ENCODE measurements at places on chromosomes 12 and 14. TPM values are rescaled to one million over a fixed set of nuclear protein-coding genes. Genes with fewer than 3 reads are reported as not detected.
A peak's percentile ranks its signal among the peaks of the same experiment; 100 is the strongest.

- DNase-seq, result no peak
Measured at GRCh38 chr12:68080577-68080976, 79.0 kb downstream of the IFNG start.

GRCh38 chr14:70008284-70009262 is 129.4 kb downstream of the SMOC1 start:
- DNase-seq, result no peak

DNA sequence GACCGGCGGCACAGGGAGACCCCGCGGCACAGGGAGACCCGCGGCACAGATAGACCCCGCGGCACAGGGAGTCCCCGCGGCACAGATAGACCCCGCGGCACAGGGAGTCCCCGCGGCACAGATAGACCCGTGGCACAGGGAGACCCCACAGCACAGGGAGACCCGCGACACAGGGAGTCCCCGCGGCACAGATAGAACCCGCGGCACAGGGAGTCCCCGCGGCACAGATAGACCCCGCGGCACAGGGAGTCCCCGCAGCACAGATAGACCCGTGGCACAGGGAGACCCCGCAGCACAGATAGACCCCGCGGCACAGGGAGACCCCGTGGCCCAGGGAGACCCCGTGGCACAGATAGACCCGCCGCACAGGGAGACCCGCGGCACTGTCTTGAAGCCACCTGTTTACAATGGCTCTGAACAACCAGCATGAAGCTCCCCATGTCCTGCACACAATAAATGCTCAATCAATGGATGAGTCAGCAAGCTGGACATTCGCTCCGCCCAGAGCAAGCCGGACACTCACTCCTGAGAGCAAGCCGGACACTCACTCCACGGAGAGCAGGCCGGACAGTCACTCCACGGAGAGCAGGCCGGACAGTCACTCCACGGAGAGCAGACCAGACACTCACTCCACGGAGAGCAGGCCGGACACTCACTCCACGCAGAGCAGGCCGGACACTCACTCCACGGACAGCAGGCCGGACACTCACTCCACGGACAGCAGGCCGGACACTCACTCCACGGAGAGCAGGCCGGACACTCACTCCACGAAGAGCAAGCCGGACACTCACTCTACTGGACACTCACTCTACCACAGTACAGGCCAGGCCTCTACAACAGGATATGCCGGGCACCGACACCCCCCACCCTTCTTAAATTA is 121.9 kb downstream of the RFLNA start:
- DNase-seq, result no peak

- DNase-seq, result no peak
Measured at GRCh38 chr12:82955043-82955442, 268.3 kb downstream of the TMTC2 start.

DNA sequence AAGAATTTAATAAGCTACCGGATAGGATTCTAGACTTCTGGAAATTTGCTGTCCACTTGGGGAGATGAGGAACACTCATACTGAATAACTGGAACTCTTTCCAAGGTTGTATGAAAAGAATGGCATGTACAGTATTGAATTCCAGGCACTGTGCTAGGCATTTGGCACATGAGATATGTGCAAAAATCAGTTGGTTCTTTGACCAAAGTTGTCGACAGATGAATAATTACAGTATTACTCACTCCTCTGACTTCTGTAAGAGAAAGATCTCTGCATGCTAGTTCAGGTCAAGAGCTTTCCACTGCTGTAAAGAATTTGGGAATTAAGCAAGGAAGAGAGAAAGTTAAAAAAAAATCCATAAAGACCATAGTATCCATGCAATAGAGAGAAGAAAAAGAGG is 764.7 kb downstream of the BCL11B start:
- DNase-seq, result no peak

DNA sequence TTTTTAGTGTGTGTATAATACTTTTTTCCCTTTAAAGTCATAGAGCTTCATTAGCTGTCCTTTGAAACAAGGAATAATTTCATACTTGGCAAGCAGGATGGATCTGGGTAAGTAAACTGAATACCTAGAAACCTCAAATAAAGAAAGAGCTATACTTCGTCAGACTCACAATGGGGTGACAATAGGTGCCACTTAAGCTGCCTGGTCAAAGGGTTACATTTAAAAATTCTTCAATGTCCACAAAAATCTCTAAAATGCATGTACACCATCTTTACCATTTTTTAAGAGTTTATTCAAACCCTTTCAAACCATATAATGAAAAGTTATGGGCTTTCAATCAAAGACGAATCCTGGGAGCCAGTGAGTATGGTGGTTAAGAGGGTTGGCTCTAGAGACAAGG is 3.1 kb downstream of the GIT2 start:
- no peak for DNase-seq

- peak; percentile 84 for DNase-seq
Measured at GRCh38 chr12:57904848-57905811, 36.2 kb upstream of the ATP23 start.

DNA sequence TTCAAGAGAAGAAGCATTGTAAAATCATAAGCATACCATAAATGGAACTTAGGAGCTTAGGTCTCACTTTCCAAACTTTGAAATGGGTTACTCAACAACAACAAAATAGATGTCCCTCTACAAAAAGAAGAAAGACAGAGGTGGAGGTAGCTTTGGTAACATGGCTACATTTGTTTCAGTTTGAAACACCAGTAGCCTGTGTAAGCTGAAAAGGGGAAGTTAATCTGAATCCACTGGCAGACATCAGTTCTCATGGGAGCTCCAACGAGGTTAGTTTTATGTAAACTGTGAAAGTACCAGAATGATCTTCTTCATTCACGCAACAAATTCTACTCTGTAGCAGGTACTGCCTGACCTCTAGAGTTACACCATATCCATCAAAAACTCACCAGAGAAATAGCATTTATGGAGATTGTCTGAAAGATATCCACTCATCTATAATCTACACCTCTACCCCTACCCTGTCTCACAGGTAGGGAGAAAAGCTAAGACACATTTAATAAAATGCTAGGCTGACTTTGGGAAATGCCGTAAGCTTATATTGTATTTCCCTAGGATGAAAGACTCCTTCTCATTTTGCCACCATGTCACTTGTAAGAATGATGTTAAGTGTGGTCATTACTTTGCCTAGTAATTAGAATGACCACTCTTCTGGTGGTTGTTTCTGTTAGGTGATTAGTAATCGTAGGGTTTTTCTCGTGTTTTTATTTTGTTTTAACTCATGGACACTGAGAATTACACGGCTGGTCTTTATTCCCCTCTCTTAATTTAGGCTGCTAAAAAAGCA is 224.1 kb downstream of the ASCL1 start:
- DNase-seq, result no peak

DNA sequence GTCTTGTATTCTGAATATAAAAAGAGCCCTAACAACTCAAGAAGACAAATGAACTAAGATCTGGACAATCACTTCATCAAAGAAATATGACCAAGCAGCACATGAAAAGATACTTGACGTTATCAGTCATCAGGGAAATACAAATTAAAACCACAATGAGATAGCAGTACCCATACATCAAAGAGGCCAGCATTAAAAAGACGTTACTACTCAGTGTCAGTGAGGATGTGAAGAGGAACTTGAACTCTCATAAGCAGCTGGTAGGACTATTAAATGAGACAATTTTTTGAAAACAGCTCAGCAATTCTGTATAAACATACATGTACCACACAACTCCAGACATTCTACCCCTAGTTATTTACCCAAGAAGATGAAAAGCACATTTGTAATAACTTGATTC is 55.9 kb downstream of the FERMT2 start:
- no peak for DNase-seq

DNA sequence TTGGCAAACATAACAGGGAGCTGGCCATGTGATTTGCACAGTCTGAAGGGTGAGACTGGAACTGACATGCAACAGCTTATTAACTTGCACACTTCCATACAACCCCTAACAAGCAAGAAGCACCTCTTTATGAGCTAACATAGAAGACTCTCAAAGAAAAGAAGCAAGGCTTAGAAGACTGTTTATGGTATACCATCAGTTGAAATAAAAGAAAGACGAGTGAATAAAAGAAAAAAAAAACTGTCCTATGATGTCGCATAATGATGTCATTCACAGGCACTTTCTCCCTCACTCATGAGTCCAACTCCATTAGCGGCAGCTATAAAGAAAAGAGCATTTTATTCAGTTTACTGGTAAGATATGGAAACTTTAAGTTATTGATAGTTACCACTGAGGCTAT is 3.3 kb upstream of the MDM1 start:
- DNase-seq, result no peak

RNASE3 gene
- not detected for total RNA-seq

CDKL1 gene
- 2.9 TPM for total RNA-seq

RERG gene
- total RNA-seq, result 7.3 TPM

Data from left cardiac atrium (tissue), 4 donors.